Sigmoid colon (tissue), 7 donors: ENCODE measurements at places on chromosomes 4 and X.

- no peaks in the 10 kb centered on the region for H3K27me3 ChIP-seq
- DNase-seq, result no peak
- no peaks in the 10 kb centered on the region for H3K4me1 ChIP-seq
- no peaks in the 10 kb centered on the region for H3K36me3 ChIP-seq
Observed at GRCh38 chr4:83139514-83140156, 25.1 kb upstream of the PLAC8 start.

GRCh38 chr4:159060161-159060560 lies 42.7 kb upstream of the RAPGEF2 start:
- no peaks in the 10 kb centered on the region for H3K27me3 ChIP-seq
- H3K27ac ChIP-seq, result no peak overlapping the region
- no peak for DNase-seq
- H3K36me3 ChIP-seq, result no peaks in the 10 kb centered on the region
- no peak overlapping the region for H3K4me3 ChIP-seq

GRCh38 chrX:69357317-69357716 lies 146.8 kb upstream of the NALF2 start:
- DNase-seq, result no peak
- H3K27ac ChIP-seq, result no peak overlapping the region
- H3K36me3 ChIP-seq, result no peaks in the 10 kb centered on the region
- no peak overlapping the region for H3K4me3 ChIP-seq
- no peaks in the 10 kb centered on the region for H3K27me3 ChIP-seq
- H3K4me1 ChIP-seq, result no peaks in the 10 kb centered on the region

GRCh38 chrX:150062292-150063137 lies 124.2 kb upstream of the EOLA2 start:
- no peak overlapping the region for H3K27ac ChIP-seq
- no peaks in the 10 kb centered on the region for H3K27me3 ChIP-seq
- no peak overlapping the region for H3K4me3 ChIP-seq

GRCh38 chr4:11566444-11567022 lies 137.8 kb upstream of the HS3ST1 start:
- no peaks in the 10 kb centered on the region for H3K4me1 ChIP-seq
- H3K4me3 ChIP-seq, result no peak overlapping the region
- no peak for DNase-seq
- H3K27me3 ChIP-seq, result no peaks in the 10 kb centered on the region
- H3K27ac ChIP-seq, result no peak overlapping the region
- H3K36me3 ChIP-seq, result no peaks in the 10 kb centered on the region

GRCh38 chr4:75848891-75849290 lies 53.4 kb downstream of the PPEF2 start:
- no peak for DNase-seq
- no peaks in the 10 kb centered on the region for H3K36me3 ChIP-seq
- H3K4me1 ChIP-seq, result no peaks in the 10 kb centered on the region
- no peaks in the 10 kb centered on the region for H3K27me3 ChIP-seq
- H3K27ac ChIP-seq, result no peak overlapping the region
- no peak overlapping the region for H3K4me3 ChIP-seq

DNA sequence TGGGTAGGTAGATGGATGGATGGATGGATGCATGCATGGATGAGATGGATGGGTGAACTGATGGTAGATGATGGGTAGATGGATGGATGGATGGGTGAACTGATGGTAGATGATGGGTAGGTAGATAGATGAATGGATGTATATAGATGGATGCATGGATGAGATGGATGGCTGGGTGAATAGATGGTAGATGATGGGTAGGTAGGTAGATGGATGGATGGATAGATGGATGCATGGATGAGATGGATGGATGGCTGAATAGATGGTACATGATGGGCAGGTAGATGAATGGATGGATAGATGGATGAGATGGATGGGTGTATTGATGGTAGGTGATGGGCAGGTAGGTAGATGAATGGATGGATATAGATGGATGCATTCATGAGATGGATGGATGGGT lies 15.1 kb upstream of the SLC25A6 start:
- H3K27ac ChIP-seq, result no peak overlapping the region
- H3K27me3 ChIP-seq, result no peaks in the 10 kb centered on the region
- peaks cover 63% of the 10 kb centered on the region for H3K36me3 ChIP-seq
- no peak for DNase-seq
- no peak overlapping the region for H3K4me3 ChIP-seq
- H3K4me1 ChIP-seq, result no peaks in the 10 kb centered on the region

DNA sequence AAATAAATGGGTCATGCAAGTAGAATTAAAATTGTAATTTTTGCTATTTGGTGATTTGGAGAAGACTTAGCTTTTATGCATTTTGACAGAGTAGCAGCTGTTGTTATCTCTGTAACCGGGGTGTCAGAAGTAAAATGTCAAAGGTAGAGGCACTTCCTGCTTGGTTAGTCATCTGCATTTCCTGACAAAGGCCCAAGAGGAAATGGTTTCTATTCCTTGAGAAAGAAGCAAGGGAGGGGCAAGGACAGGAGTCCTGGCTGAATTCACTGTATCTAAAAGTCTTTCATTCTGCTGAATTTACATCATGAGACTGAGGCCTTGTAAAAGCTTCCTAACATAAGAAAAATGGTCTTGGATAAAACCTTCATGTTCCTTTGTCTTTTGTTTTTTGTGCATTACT lies 550.9 kb upstream of the BOD1L1 start:
- no peaks in the 10 kb centered on the region for H3K4me1 ChIP-seq
- DNase-seq, result no peak
- H3K36me3 ChIP-seq, result no peaks in the 10 kb centered on the region
- H3K27me3 ChIP-seq, result no peaks in the 10 kb centered on the region
- H3K27ac ChIP-seq, result peak overlapping the region; percentile 45
- no peak overlapping the region for H3K4me3 ChIP-seq

GRCh38 chr4:174483792-174484191 lies 38.5 kb downstream of the HPGD start:
- H3K4me3 ChIP-seq, result no peak overlapping the region
- H3K27ac ChIP-seq, result no peak overlapping the region
- no peak for DNase-seq
- no peaks in the 10 kb centered on the region for H3K36me3 ChIP-seq

GRCh38 chr4:151604238-151604637 lies 156.6 kb downstream of the GATB start:
- no peak overlapping the region for H3K27ac ChIP-seq

- H3K36me3 ChIP-seq, result no peaks in the 10 kb centered on the region
- DNase-seq, result no peak
- no peak overlapping the region for H3K4me3 ChIP-seq
- no peaks in the 10 kb centered on the region for H3K4me1 ChIP-seq
Observed at GRCh38 chrX:124117325-124117724, 155.8 kb downstream of the STAG2 start.
